ENCODE measurements at places on chromosomes 4 and X.

- no peak for DNase-seq
These were observed 108.5 kb downstream of the FAM53A start for GRCh38 chr4:1575418-1576303.

- DNase-seq, result no peak
These were observed 66.2 kb downstream of the FHIP1A start for GRCh38 chr4:151475035-151475714.

DNA sequence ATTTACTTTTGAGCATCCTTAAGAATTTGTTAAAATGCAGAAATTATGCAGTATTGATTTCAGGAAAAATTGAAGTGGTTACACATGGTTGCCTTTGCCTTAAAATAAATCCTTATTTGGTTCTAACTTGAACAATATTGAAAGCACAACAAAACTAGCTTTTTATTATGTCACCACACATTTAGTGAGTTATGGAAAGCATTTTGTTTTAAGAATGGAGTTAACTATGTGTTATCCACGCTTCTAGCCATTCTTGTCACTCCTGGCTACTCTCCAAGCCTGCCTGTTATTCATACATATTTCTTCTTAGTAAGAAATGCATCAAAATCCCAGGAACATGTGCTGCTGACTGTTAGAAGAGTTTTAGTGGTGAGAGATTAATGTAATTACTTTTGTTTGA is 73.9 kb downstream of the FAT4 start:
- DNase-seq, result no peak

GRCh38 chr4:79848329-79848728 is 224.7 kb downstream of the ANTXR2 start:
- no peak for DNase-seq

GRCh38 chr4:6324999-6325787 is 55.5 kb downstream of the WFS1 start:
- no peak for DNase-seq

DNA sequence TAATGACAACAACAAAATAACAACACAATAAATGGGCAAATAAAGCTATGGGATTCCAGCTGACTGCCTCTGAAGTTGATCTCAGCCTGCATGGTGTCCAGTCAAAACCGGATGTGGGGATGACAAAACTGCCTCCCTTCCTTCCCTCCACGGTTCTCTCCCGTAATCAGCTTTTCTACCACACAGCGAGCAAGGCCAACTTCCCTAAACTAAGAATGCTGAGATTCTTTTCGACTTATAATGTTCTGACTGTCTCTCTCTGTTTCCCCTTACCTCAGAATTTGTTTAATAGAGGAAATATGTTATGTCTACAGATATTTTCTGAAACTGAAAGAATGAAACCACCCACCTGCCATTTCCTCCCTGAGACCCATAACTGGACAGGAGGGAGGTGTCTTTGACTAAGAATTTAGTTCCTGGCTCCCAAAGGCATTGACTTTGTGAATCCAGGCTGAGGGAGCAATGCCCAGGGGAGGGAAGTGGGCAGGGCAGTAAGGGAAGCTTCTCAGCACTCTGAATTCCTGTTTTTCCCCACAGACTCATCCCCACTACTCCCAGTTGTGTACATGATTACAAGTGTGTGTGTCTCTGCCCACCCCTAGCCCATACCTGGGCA is 1.0 kb upstream of the TLR1 start:
- DNase-seq, result no peak

DNA sequence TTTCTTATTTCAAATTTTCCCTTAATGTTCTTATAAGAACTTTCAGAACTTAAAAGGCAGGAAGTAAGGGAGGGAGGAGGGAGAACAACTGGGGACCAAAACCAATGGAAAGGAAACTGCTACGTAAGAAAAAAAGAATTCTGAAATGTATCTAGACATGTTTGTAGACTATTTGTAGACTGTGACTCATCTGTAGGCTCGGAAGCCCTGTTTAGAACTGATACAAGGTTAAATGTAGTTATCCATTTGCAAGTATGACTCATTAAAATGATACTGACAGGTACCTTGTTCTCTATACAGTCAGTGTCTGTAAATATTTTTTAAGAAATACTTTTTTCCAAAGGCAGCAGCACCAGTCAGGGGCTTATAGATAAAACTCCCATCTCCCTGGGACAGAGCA is 202.0 kb downstream of the DHX15 start:
- no peak for DNase-seq

GRCh38 chrX:100587861-100588260 is 3.1 kb downstream of the TNMD start:
- DNase-seq, result no peak

DNA sequence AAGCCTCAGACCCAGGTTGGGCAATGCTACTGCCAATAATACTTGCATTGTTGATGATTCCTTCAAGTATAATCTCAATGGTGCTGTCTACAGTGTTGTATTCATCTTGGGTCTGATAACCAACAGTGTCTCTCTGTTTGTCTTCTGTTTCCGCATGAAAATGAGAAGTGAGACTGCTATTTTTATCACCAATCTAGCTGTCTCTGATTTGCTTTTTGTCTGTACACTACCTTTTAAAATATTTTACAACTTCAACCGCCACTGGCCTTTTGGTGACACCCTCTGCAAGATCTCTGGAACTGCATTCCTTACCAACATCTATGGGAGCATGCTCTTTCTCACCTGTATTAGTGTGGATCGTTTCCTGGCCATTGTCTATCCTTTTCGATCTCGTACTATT is 7.4 kb downstream of the LPAR4 start:
- no peak for DNase-seq

DNA sequence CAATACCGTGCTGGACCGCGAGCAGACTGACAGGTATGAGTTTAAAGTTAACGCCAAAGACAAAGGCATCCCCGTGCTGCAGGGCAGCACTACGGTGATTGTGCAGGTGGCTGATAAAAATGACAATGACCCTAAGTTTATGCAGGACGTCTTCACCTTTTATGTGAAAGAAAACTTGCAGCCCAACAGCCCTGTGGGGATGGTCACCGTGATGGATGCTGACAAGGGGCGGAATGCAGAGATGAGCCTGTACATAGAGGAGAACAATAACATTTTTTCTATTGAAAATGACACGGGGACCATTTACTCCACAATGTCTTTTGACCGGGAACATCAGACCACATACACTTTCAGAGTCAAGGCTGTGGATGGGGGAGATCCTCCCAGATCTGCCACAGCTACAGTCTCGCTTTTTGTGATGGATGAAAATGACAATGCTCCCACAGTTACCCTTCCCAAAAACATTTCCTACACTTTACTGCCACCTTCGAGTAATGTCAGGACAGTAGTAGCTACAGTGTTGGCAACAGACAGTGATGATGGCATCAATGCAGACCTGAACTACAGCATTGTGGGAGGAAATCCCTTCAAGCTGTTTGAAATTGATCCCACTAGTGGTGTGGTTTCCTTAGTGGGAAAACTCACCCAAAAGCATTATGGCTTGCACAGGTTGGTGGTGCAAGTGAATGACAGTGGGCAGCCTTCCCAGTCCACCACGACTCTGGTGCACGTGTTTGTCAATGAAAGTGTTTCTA is 3.2 kb downstream of the PCDH7 start:
- no peak for DNase-seq

DNA sequence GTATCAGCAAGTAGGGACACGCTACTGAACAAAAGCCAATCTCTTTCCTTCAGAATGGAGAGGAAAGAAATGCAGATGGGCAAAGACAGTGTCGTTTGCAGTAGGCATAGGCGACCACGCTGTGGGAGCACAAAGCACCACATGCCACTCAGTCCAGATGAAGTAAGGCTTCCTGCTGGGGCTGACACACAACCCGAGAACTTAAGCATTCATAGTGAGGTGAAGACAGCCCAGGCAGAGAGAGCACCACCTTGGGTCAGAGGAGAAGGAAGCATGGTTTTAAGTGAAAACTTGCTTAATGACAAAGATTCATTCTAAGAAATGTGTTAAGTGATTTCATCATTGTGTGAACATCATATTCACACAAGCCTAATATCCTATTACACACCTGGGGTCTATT is 238.8 kb downstream of the MGST2 start:
- no peak for DNase-seq

DNA sequence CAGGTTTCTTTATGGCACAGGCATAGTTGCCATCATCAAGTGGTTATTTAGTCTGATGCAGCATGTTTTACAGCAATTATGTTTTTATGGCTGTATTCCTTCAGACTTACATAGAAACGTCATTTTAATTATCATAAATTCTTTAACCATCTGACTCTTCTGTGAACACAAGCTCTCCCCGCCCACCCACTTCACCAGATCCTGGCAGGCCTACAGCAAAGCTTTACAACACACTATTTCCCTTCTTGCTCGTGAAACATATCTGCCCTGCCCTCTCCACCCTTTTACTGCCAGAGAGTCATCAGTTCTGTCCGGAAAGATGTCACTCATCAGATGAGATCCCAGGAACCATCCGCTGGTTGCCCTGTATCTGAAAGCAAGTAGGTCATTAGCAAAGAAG is 120.5 kb downstream of the HS6ST2 start:
- DNase-seq, result no peak

- DNase-seq, result no peak
These were observed 26.3 kb upstream of the ADH1C start for GRCh38 chr4:99378876-99379275.

- DNase-seq, result no peak
These were observed 88.2 kb downstream of the SOWAHB start for GRCh38 chr4:76809594-76810305.

- DNase-seq, result no peak
These were observed at the start of gene BANK1 for GRCh38 chr4:101790521-101791181. Gene BANK1 (plus strand): TSS chr4:101790730. CDS start chr4:101790881, 151 bp downstream.

DNA sequence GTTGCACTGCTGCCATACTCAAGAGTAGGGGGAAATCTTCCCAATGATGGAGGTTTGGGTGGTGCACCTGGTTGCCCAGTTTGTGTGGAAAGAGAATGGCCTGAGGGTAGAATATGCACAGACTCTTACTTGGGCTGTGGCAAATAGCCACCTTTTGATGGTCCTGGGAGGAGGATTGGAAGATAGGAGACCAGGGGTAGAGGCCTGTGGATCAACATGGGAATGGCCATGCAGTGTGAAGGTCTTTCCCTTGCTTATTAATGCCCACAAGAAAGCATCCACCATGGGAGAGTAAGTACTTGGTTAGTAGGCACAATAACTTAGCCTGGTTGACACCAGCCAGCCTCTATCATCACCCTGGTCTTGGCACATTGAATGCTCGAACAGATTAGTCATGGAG is 156.8 kb upstream of the LEF1 start:
- no peak for DNase-seq

GRCh38 chrX:18210470-18210869 is 10.2 kb downstream of the BEND2 start:
- no peak for DNase-seq

DNA sequence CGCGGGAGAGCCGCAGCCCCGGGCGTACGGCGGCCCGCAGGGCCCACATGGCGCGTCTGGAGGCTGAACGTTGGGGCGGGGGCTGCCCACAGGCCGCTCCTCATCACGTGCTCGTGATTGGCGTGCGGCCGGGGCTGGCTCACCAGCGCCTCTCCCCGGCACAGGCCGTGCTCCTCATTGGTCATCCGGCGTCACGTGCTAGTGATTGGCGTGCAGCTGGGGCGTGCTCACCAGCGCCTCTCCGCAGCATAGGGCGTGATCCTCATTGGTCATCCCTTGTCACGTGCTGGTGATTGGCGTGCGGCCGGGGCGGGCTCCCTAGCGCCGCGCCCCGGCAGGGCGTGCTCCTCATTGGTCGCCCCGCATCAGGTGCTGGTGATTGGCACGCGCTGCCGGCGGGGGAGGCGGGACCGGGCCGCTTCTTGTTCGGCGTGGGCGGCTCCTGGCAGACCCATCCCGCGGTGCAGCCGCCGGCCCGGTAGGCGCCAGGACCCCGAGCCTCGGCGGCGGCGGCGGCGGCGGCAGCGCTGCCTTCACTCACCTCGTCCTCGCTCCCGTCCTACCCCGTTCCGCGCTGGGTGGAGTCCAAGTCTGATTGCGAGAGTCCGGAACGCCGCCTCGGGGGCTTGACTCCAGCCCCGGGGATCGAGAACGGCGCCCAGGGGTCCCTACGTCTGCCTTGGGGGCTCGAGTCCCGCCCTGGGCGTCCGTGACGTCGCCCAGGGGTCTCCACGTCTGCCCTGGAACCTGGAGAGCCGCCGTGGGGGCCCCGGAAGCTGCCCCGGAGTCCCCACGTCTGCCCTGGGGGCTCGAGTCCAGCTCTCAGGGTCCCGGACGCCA is at the start of gene GTPBP6:
Gene GTPBP6, minus strand, starts transcription at position 58 of the 840 bp plus-strand sequence. Its CDS starts 9 bp downstream, at position 49.
- DNase-seq, result peak; percentile 100

- DNase-seq, result no peak
These were observed 26.7 kb upstream of the GPRIN3 start for GRCh38 chr4:89334311-89334710.

- DNase-seq, result no peak
These were observed 400.5 kb downstream of the PDGFC start for GRCh38 chr4:156571146-156571545.

- DNase-seq, result no peak
These were observed 99.0 kb upstream of the GPR34 start for GRCh38 chrX:41589634-41590270.

GRCh38 chrX:136215559-136215958 is 35.6 kb downstream of the MAP7D3 start:
- no peak for DNase-seq

- DNase-seq, result no peak
These were observed 831.0 kb downstream of the C4orf33 start for GRCh38 chr4:129926936-129927335.

DNA sequence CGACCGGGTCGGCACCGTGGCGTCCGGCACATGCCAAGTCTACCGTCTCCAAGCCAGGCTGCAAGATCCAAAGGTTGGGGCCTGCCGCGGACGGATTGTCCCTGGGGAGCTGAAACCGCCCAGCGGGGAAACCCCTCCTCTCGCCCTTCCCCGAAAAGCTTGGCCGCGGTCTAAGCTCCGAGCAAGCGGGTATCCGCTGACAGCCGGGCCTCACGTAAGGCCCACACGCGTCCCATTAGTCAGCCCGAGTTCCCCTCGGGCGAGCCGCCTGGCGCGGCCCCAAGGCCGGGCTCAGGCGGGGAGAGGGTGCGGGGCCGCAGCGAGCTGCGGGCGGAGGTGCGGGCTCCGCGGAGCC is 6.8 kb upstream of the BCOR start:
- no peak for DNase-seq

DNA sequence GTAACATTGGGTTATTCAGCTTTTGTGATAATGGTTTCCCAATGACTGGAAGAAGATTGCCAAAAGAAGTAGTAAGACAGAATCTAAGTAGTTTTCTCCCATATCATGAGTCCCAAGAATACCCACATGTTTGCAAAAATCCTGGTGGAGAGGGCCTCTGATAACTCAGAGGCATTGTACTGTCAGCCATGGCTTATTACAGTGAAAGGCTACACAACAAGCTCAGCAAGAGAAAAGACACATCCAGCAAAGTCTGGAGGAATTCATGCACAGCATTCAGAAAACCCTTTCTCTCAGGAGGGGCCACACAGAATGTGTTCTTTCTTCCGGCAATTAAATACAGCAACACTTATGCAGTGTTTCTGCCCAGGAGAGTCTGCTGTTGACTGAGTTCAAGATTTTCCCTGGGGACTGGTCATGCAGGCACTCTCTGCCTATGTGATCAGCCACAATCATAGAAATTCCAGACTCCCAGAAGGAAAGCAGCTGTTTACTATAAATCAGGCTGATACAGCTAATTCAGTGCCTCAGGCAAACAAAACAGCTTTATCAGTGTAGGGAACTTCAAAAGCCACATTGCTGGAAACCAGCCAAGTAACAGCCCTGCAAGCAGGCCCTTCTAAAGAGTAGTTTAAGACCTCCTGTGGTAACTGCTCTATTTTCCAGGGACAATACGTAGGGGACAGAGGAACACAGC is 937.1 kb downstream of the CCSER1 start:
- no peak for DNase-seq

- DNase-seq, result no peak
These were observed 152.7 kb downstream of the STK32B start for GRCh38 chr4:5203993-5204310.
